Sciatic nerve (tissue), 2 donors: ENCODE measurements at places on chromosomes 3 and 15.
A peak's percentile ranks its signal among the peaks of the same experiment; 100 is the strongest.

DNA sequence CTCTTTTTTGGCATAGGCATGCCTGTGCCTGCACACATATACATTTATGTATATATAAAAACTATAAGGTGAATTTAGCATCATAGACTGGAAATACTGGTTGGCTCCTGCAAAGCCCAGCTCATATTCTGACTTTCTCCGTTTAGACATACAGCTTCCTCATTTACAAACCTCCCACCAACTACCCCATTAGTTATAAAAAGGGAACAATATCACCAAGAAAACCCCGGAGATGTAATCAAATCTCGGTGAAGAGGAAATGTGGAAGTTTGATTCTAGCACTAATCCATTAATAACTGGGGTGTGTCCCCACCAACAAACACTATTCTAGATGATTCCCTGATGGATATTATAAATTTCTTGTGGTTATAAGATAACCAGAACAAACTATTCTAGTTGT, 517.7 kb upstream of the TBL1XR1 start:
- no peak for DNase-seq

DNA sequence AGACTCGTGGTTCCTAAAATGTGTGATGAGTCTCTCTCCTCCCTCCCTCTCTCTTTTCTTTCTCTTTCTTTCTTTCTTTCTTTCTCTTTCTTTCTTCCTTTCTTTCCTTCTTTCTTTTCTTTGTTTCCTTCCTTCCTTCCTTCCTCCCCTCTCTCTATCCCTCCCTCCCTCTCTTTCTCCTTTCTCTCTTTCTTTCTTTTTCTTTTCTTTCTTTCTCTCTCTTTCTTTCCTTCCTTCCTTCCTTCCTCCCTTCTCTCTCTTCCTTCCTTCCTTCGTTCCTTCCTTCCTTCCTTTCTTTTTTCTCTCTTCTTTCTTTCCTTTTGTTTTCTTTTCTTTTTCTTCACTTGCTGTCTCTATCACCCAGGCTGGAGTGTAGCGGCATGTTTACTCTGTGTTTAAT, 290.8 kb downstream of the NFKBIZ start:
- DNase-seq = no peak

DNA sequence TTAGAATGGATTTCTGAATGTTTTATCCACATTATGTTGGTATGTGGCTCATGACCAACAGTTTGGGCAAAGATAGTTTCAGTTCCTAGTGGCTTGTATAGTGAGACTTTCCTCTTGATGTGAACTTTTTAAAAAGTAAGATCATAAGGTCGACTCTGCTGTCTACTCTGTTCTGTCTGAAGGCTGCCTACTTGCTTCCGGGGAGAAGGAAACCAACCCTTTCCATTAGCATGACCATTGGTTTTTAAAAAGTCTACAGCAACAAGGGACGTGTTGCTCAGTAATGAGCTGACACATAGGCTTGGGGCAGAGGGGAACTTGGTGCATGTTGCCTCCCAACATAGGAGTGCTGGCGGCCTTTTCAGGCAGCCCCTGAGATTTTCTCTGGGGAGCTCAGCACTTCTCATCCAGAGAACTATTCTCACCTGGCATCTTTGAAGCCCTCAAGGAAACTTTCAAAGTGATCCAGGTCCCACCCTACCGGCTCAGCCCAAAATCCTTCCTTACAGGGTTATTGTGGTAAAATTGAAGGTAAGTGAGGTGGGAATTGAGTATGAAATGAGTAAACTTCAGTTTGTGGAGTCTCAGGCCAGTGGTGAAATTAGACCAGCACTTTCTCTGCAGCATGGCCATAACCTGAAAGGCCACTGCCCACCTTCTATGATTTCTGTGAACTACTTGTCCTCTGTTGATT, 30.6 kb downstream of the PSMD6 start:
- no peak for DNase-seq

DNA sequence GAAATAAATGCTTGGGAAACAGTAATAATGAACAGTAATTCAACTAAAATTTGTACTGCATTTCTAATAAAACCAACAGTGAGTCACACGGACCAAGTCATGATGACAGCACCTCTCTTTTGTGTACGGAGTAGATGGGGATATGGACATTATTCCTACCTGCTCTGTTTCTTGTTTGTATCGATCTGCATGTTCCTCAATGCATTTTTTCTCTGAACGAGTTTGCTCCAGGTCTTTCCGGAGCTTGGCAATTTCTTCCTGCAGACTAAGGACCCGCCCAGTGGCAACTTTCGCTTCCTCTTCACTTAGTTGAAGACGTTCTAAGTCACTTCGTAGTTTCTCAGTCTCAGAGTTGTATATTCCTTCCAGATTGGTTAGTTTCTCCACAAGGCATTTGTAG, 74.4 kb upstream of the MYO5C start:
- DNase-seq = no peak

DNA sequence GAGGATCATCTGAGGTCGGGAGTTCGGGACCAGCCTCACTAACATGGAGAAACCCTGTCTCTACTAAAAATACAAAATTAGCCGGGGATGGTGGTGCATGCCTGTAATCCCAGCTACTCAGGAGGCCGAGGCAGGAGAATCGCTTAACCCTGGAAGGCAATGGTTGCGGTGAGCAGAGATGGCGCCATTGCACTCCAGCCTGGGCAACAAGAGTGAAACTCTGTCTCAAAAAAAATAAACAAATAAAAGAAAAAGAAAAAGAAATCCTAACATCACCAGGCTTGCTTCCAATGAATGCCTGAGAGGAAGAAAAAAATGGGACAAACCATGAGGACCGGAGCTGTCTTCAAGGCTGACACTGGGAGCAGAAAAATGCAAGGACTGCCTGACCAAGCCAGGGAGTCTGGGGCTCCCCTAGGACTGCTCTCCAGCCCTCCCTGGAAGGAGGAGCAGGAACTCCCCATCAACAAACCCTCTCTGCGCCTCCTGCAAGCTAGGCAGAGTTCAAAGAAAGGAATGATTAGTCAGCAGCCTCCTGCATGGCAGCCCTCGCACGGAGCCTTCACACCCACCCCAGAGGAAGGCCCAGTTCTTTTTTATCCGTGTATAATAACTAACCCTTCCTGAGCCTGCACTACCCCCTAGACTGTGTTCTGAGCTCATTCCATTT, 55.4 kb downstream of the NUP210 start:
- DNase-seq = no peak

DNA sequence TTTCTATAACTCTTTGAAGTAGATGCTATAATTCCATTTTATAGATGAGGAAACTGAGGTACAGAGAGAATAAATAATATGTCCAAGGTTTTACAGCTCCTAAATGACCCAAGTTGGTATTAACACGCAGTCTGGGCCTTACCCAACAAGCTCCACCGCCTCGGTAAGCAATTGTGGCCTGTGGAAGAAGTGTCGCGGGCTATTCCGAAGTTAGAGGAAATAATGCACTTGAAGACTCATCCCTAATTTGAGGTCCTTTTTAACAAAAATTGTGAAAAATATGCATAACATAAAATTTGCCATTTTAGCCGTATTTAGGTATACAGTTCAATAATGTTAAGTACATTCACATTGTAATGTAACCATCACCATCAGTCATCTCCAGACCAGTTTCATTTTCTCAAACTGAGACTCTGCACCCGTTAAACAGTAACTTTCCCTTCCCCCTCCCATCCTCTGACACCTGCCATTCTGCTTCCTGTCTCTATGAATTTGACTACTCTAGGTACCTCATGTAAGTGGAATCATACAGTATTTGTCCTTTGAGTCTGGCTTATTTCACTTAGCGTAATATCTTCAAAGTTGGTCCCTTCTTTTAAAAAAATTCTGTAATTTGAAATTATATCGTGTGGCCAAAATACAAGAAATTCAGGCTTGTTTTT, 18.2 kb downstream of the IDH3A start:
- no peak for DNase-seq

DNA sequence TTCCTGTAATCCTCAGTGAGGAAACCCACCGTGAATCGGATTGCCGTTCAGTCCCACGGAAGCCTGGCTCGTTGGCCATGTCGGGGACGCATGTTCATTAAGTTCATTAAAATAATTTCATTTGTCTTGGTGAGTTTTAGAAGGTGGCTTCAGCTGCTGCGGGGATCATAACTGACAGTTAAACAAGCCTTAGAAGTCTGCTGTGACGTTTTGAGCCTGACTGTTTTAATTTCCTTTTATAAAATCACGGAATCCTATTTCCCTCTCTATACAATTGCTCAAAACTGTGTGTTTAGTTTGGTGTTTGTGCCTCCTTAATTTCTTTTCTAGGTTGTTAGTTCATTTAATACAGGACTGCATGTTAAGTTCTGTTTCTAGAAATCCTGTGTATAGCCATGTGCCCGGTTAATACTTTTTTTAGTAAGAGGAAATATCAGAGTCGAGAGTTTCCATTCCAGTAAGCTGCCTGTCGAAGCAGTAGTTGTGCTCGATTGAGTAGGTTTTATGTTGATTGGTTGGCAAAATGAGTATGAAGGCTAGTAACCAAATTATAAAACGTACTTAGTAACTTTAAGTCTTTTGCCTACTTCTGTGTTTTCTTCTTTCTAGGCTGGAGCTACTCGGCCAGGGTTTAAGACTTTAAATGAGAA, 705 bp downstream of the NIPA2 start:
- no peak for DNase-seq

DNA sequence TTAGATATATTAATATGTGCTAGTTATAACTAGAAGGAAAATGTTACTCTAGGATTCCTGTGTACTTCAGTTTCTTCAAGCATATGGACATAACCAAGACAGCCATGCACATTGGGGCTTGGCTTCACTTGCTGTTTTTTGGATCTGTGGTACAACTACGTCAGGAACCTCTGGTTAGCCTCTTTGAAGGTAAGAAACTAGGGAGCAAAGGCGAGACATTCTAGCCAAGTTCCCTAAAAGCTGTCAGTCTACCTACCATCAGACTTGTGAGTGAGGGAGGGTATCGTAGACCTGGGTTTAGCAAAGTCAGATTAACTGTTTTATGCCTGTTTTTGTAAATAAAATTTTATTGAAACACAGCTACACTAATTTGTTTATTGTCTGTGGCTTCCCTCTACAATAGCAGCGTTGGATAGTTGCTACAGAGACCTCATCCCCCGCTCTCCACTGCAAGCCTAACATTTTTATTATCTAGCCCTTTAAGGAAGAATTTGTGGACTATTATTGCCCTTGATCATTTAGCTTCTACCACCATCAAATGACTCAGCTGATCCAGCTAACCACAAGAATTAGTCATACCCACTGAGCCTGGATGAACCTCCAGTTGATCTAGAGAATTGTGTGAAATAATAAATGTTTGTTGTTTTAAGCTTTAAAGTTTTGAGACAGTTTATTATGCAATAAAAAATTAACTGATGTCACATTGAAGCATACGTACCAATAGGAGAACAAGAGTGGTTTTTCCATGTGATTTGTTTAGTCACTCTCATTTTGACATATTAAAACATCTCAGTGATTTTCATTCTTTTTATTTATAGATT, 58.1 kb downstream of the RSRC1 start:
- DNase-seq = no peak

DNA sequence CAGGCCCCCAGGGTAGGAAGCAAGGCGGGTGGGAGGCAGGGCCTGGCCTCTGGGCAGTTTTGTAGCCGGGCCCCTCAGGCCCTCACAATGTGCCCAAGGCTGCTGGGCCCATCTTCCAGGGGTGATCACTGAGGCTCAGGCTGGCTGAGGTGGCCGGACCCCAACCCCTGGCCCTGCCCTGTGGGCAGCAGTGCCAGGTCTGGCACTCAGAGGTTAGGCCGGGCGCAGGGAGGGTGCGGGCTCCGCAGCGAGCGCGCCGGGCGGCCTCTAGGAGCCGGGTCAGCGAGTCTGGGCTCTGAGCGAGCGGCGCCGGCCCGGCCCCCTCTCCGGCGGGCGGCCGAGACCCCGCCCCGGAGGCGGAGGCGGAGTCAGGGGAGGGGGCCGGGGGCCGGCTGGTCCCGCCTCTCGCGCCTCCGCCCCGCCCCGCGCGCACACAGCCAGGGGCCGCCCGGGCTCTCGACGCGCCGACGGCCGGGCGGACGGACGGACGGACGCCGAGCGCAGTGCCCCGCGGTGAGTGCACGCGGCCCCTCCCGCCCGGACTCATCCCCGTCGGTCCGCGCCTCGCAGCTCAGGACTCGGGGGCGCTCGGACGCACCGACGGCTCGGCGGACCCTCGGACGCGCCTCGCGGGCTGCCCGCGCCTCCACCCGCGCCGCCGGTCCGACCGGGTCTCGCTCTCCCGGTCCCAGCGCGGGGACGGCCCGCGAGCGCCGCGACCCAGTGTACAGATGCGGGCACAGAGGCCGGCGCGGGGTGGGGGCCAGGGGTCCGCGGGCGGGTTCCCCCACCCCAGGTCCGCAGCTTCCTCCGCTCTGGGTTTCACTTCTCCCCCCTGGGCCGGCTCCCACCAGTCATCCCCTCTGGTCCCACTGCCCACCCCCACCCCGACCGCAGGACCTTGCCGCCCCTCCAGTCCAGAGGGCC, at the start of gene FBLN2:
TSS of gene FBLN2 (plus strand) at position 430 of the 927 bp plus-strand sequence. CDS start 21,231 bp downstream, outside the sequence.
- peak; percentile 81 for DNase-seq

DNA sequence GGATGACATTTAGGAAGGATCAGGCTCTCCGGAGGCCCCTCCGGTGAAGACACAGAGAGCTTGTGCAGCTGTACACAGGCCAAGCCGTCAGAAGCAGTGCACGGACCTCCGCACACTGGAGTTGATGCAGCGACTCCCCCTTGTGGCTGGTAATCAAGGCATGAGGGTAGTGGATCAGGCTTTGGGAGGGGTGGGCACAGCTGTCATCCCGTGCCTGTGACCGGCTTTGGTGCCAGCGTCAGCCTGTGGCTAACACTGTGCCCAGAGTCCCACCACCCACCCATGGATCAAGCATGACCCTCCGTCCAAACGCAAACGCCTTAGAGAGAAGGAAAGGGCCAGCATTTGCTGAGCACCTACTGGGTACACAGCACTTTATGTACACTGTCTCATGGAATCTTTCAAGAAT, 8.2 kb upstream of the GRIP2 start:
- DNase-seq = peak; percentile 83

GRCh38 chr3:185207931-185208746, 45.7 kb downstream of the EHHADH start:
- DNase-seq = no peak

DNA sequence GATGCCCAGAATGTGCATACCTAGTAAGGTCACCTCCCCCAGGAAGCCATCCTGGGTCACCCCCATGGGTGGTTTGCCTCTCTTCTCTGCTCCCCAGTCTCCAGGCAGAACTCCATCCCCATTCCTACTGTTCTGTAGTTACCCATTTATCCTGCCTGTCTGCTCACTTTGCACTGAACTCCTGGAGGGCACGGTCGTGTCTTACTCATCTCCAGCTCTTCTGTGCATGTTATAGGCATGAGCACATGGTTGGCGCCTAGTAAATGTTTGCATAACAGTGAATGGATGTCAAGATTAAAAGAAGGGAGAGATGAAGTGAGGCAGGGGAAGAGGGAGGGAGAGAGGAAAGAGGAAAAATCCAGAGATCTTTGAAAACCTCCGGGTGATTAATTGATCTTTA, 208.4 kb upstream of the TRIM42 start:
- DNase-seq = no peak

DNA sequence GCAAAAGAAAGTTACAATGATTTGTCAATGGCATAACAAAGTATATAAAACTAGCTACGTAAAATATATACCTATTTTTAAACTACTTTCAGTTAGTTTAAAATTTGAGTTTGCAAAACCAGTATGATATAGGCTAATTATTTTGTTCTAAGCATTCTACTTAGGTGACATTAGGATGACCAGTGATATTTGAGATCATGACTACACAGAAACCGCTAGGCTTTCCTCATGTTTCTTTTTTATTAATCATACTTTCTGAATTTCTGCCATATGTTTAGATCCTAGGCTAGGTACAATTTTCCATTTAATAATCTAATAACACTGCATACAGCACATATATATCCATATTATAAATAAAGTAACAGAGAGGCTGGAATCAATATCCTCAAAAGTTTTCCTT, 52.4 kb upstream of the XRN1 start:
- no peak for DNase-seq

- DNase-seq = no peak
Measured at GRCh38 chr3:51794206-51794605, 15.2 kb upstream of the IQCF6 start.

- DNase-seq = no peak
Measured at GRCh38 chr15:62920682-62921502, 121.7 kb upstream of the TPM1 start.
